ENCODE measurements at places on chromosomes 13 and 19.
A peak's percentile ranks its signal among the peaks of the same experiment; 100 is the strongest.

- no peak for DNase-seq
Measured at GRCh38 chr19:18322318-18322758, 538 bp downstream of the LSM4 start.

DNA sequence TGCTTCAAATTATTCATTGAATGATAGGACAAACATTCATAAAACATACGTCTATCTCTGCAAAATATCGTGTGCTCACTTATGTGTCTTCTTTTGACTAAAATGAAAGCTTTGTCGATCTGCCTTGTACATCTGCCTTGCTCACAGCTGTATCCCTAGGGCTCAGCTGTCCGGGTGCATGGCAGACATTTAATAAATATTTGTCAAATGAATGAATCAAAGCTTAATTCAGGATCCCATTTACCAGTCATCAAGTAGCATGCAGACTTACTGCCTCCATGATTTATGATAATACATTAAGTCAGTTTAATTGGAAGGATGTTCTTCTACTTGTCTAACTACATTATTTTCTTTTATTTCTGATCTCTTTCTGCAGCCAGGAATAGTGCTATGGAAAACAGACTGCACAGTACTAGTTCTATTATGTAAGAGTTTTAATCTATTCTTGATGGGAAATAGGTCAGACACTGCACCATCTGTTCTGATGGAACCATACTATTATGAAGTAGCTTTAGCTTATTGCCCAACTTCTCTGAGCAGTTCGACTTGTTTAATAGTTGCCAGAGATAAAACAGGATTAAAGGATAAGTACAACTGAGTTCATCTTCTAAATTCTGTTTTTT, 13.2 kb downstream of the SLC46A3 start:
- DNase-seq: no peak

GRCh38 chr13:29159871-29160270, 339.7 kb downstream of the MTUS2 start:
- no peak for DNase-seq

- DNase-seq: no peak
Measured at GRCh38 chr13:100984085-100984705, 309.6 kb upstream of the TMTC4 start.

- no peak for DNase-seq
Measured at GRCh38 chr13:43432958-43433357, 353.8 kb downstream of the ENOX1 start.

- no peak for DNase-seq
Measured at GRCh38 chr19:2550431-2551171, 74.7 kb downstream of the GADD45B start.

DNA sequence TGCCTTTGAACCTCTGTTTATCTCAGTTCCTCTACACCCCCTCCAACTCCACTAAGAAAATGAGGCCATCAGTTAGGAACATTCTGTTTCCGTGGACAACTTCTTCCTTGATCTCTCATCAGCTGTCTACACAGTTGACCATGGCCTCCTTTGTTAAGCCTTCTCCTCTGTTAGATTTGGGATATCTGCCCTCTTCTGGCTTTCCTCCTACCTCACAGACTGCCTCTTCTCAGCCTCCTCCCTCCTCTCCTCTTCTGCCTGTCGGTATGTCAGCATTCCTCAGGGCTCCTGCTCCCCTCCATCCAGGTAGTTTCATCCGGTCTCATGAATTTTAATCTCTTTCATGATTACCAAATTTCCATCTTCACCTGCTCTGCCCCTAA, 454.9 kb downstream of the FOXO1 start:
- DNase-seq: no peak

DNA sequence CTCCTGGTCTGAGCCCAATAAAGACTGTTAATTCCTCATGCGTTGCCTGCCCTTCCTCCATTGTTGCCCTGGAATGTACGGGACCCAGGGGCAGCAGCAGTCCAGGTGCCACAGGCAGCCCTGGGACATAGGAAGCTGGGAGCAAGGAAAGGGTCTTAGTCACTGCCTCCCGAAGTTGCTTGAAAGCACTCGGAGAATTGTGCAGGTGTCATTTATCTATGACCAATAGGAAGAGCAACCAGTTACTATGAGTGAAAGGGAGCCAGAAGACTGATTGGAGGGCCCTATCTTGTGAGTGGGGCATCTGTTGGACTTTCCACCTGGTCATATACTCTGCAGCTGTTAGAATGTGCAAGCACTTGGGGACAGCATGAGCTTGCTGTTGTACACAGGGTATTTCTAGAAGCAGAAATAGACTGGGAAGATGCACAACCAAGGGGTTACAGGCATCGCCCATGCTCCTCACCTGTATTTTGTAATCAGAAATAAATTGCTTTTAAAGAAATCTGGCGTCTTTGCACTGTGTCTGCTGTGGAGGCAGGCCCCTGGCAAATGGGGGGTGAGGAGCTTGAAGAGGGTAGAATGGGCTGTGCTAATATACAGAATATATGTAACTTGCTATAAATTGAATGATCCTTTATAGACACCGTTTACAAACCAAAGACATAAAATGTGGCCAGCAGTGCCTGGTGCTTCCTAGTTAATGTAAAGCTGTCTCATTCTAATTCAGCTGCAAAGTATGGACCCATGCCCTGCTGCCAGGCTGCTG, 4.2 kb upstream of the RPS11 start:
- DNase-seq: no peak

- no peak for DNase-seq
Measured at GRCh38 chr13:110334256-110334655, 27.2 kb downstream of the COL4A2 start.

GRCh38 chr19:47429140-47429793, 9.9 kb upstream of the MEIS3 start:
- DNase-seq: no peak

DNA sequence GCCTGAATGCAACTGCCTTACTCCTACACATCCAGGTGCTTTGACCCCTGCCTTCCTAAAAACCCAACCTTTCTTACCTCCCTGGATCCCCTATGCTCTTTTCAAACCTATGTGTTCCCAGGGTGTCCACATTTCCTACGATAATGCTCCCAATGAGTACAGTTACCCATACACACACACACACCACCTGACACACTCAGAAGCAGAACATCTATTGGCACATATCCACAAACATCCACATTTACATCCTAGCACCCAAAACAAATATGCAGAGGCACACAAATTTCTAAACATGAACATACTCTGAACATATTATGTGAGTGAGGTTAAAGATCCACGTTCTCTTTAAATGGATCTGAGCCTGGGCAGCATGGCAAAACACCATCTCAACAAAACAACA, 22.4 kb upstream of the PLAUR start:
- DNase-seq: no peak

DNA sequence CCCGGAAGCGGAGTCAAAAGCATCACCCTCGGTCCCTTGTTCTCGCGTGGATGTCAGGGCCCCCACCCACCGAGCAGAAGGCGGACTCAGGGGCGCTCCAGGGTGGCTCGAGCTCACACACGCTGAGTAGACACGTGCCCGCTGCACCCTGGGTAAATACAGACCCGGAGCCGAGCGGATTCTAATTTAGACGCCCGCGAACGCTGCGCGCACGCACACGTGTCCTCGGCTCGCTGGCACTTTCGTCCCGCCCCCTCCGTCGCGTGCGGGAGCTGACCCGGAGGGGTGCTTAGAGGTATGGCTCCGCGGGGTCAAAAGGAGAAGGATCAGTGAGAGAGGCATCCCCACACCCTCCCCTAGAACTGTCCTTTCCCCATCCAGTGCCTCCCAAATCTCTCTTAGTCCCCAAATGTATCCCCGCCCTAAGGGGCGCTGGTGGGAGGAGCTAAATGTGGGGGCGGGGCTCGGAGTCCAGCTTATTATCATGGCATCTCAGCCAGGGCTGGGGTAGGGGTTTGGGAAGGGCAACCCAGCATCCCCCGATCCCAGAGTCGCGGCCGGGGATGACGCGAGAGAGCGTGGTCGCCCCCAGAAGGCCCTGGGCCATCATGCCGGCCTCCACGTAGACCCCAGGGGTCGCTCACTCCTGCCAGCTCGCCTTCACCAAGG, 451 bp upstream of the ICAM5 start:
- DNase-seq: peak; percentile 68

DNA sequence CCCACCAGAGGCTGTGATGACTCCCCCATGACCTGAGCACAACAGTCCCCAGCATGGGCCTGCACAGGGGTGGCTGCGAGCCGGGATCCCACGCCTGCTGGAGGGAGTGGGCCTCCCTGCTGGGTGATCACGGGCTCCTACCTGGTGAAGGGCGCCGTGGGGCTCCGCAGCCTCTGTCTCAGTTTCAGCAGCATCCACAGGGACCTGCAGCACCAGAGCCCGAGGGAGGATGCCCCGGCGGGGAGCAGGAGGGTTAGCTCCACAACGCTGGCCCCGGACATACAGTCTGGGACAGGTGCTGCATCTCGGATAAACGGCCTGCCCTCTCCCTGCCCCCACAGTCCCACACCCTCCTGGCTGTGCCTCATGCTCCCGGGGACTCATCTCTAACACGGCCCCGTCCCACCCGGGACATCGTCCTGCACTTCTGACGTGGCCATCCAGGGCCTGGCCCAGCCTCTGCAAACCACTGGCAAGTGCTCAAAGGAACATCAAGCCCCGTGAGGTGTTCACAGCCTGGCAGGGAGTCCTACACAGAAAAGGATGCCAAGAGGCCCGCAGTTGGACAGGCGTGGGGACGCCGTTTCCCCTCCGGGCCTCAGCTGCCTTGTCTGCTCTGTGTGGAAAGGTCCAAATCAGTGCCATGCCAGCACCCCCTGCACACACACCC, 10.5 kb downstream of the PEX11G start:
- DNase-seq: no peak

- no peak for DNase-seq
Measured at GRCh38 chr13:101703081-101703480, 250.6 kb downstream of the ITGBL1 start.

- no peak for DNase-seq
Measured at GRCh38 chr19:17406046-17406886, 836 bp upstream of the BST2 start.

- DNase-seq: no peak
Measured at GRCh38 chr19:6099033-6099432, 11.3 kb downstream of the RFX2 start.

DNA sequence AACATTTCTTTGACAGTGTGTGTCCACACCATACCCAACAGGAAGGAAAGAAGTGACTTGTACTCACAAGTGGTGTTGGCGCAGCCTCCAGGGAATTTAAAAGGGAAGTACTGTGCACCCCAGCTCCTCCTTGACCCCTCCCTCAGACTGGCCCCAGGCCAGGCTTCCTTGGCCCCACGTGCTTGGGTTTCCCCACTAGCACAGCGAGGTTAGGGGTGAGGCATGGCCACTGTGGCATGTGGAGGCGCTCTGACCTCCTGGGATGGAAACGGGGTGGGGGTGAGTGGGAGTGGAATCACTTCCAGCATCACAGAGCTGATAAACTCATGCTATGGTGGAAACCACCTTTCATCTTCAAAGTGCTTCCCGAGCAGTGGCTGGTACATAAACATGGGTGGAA, 168.6 kb downstream of the ZNF536 start:
- DNase-seq: no peak

DNA sequence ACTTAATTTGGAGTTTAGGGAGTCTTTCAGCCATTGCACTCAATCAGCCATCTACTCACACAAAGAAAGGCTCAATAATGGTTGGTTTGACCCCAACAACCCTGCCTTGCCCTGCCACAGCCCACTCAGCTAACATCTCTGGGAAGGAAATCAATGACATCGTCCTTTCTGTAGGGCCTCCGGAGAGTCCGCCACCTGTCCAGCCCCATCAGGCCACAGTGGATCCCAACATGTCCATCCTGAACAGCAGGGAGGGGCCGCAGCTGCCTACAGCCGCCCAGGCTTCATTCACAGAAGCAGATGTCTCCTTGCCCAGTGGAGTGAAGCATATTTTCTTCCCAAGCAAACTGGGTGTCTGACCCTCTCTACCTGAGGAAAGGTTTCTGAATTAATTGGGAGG, 4.2 kb upstream of the CDX2 start:
- no peak for DNase-seq

DNA sequence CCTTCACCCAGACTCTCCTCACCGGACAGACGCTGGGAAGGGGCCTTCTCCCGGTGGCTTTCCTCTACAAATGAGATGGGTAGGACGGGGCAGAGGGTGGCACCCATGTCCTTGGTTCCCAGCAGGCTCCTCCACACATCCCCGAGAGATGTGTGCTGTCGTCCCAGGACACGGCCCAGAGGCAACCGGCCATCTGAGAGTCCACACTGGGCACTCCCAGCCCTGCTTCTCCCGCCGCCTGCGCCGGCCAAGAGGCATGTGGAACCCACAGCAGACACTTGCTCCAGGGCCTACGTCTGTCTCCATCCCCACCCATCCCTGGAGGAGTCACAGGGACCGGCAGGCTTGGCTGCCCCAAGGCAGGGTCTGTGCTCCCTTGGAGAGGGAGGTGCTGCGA, 179.9 kb downstream of the KDM4B start:
- no peak for DNase-seq

GRCh38 chr13:109162248-109163036, 533.0 kb downstream of the MYO16 start:
- DNase-seq: no peak

- DNase-seq: no peak
Measured at GRCh38 chr13:34951528-34951927, 9.5 kb downstream of the NBEA start.

- DNase-seq: no peak
Measured at GRCh38 chr13:109393045-109393444, 393.3 kb downstream of the IRS2 start.

GRCh38 chr19:33904681-33905080, 108.0 kb downstream of the KCTD15 start:
- DNase-seq: no peak

DNA sequence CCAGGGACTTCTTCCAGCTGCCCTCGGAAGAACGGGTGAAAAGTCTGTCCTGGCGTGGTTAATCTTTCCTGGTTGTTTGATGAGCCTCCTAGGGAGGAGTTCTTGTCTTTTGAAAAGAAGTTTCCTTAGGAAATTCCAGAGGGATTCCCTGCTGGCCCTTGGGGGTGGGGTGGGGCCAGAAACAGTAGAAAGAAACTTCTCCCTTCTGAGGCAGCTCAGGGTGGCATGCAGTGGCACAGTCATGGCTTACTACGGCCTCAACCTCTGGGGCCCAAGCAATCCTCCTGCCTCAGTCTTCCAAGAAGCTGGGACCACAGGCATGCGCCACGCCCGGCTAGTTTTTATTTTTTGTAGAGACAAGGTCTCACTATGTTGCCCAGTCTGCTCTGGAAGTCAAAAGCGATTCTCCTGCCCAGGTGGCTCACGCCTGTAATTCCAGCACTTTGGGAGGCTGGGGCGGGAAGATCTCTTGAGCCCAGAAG, 1.5 kb downstream of the ZNF101 start:
- no peak for DNase-seq

- no peak for DNase-seq
Measured at GRCh38 chr19:30757837-30758617, 385.8 kb downstream of the ZNF536 start.

- DNase-seq: no peak
Measured at GRCh38 chr13:85068231-85068630, 731.0 kb downstream of the SLITRK6 start.

GRCh38 chr19:40599331-40599901, 1.8 kb upstream of the LTBP4 start:
- no peak for DNase-seq
